ENCODE measurements at places on chromosomes 4 and X. TPM values are rescaled to one million over a fixed set of nuclear protein-coding genes. Genes with fewer than 3 reads are reported as not detected.

Gene F9
- total RNA-seq: not detected

Gene PPP4R3C
- total RNA-seq: not detected

Gene STK32B
- total RNA-seq: 0.89 TPM

Gene NRK
- 2.1 TPM for total RNA-seq

Gene RASL11B
- 3.7 TPM for total RNA-seq

Gene MND1
- 0.62 TPM for total RNA-seq

Gene TMEM144
- 12.6 TPM for total RNA-seq

Gene BEX4
- total RNA-seq: 30.3 TPM

Gene VCX3B
- total RNA-seq: not detected

Gene TRIML2
- not detected for total RNA-seq

Gene GALNT7
- 5.1 TPM for total RNA-seq

Gene PCDH7
- 21.7 TPM for total RNA-seq

Gene ANOS1
- total RNA-seq: 4.9 TPM

Data from Right ventricle myocardium inferior (tissue), 1 donor.